Stimulated activated CD4-positive, alpha-beta T cell treated with anti-CD3 and anti-CD28 coated beads, Interleukin-4, amount 100 ng/mL, for 48 hours (primary cell): ENCODE measurements at places on chromosomes 13 and 19.

GRCh38 chr19:15368798-15369593 is 10.6 kb downstream of the AKAP8 start:
- DNase-seq, result no peak

DNA sequence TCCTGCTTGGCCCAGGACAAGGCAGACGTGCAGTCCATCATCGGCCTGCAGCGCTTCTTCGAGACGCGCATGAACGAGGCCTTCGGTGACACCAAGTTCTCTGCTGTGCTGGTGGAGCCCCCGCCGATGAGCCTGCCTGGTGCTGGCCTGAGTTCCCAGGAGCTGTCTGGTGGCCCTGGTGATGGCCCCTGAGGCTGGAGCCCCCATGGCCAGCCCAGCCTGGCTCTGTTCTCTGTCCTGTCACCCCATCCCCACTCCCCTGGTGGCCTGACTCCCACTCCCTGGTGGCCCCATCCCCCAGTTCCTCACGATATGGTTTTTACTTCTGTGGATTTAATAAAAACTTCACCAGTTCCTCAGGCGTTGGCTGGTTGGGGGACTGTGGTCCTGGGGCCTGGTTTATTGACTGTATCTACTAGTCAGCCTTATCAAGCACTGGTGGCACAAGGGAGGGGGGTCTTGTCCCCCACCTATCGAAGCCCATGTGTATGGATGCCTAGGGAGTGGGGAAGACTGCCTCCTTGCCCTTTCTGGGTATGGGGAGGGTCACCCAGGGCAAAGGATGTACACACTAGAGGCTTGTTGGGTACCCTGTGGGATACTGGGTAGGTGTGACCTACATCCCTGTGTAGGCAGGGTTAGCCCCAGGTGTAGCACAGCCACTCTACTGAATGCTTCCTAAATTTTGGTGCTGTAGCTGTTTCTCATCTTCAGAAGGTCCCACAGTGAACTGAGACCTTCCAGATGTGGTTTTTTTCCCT is 4.4 kb downstream of the CHMP2A start:
- DNase-seq, result no peak

GRCh38 chr13:67620665-67621064 is 390.5 kb upstream of the PCDH9 start:
- no peak for DNase-seq

GRCh38 chr13:46751811-46752635 is 44.9 kb downstream of the ESD start:
- DNase-seq, result peak; percentile 40

- no peak for DNase-seq
These were observed 34.7 kb downstream of the TMEM255B start for GRCh38 chr13:113793718-113794085.

- DNase-seq, result no peak
These were observed 91.3 kb upstream of the KL start for GRCh38 chr13:32924886-32925285.

GRCh38 chr19:13463296-13463695 is 43.0 kb downstream of the CACNA1A start:
- DNase-seq, result peak; percentile 6

DNA sequence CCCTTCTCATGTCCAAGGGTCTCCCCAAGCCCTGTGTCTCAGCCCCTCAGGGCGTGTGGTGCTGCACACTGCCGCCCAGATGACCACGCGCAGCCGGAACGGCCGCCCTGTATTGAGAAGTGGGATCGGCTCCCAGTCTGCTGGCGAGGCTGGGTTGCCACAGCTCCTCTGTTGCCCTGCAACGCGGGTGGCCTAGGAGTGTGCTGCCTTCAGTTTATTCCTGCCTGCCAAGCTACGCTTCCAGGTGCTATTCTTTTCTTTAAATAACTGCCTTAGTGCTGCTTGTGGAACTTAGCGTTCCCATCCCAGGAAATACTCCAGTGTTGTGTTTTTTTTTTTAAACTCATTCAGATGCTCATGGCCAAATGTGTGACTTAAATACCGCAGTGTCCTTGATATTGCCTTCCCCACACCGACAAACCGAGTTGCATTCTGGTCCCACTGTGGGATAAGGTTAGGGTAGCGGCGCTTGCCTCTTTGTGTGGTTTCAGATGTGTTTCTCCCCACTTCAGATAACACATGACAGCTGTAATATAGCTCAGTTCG is 16.6 kb downstream of the ACTN4 start:
- no peak for DNase-seq

DNA sequence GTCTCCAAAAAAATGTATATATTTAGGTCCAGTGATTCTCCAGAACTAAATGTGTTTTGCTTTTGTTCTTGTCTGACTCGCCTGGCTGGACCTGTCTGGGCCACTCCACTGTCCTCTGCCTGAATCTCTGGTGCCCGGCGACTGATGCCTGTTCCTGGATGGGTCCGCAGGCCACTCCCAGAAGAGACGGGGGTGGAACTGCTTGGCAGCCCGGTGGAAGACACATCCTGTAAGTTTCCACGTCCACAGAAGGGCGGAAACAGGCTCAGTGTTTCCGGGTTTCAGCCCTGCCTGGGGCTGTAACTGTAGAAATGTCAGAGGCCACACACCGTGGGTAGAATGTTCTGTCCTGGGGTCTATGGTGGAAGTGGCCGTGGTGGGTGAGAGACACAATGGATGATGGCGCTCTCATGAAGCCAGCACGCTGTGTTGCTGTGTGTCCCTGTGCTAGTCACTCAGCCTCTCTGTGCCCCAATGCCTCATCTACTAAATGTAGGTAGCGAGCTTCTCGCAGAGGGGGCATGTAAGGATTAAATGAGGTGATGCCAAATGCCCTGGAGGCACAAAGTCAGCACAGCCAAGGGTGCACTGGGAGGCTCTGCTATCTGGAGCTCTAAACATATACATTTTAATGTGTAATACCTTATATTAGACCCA is 22.0 kb downstream of the ATCAY start:
- no peak for DNase-seq

DNA sequence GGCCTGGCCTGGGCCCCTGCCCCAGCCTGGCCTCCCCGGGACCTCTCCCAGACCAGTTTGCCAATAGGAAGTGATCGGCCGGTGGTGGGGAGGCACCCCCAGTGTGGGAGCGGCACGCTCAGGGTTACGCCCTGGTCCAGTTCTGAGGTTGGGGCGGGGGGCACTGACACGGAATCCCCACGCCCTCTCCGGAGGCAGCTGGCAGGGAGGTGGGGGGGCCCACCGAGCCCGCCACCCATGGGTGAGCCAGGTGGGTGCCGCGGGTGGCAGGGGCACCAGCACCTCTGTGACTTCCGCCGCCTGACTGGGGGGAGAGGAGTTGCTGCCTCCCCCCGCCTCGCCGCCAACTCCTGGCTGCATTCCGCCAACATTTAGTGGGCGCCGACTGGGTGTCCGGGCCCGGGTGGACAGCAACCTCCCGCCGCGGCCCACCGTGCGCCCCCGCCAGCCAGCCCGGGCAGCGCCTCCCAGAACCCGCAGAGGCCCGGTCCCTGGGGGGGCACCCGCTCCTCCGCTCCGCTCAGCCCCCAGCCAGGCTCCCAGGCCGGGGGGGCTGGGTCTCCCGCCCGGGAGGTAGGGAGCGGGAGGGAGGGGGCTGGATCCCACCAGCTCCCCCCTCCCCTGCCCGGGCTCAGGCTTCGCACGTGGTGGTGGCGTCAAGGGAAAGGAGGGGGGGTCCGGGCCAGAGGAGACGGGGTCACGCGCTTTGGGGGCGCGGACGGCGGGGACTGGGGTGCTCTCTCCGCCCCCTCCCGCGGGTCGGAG is 2.0 kb downstream of the ZBTB7A start:
- no peak for DNase-seq

- peak; percentile 48 for DNase-seq
These were observed at the start of gene ABCC4 for GRCh38 chr13:95301183-95301967. Gene ABCC4 (minus strand): TSS chr13:95301451. CDS start chr13:95301314, 137 bp downstream.

GRCh38 chr13:42064966-42065365 is 16.5 kb downstream of the DGKH start:
- no peak for DNase-seq
